ENCODE measurements at places on chromosomes 2 and 18. TPM values are rescaled to one million over a fixed set of nuclear protein-coding genes. Genes with fewer than 3 reads are reported as not detected.

DNA sequence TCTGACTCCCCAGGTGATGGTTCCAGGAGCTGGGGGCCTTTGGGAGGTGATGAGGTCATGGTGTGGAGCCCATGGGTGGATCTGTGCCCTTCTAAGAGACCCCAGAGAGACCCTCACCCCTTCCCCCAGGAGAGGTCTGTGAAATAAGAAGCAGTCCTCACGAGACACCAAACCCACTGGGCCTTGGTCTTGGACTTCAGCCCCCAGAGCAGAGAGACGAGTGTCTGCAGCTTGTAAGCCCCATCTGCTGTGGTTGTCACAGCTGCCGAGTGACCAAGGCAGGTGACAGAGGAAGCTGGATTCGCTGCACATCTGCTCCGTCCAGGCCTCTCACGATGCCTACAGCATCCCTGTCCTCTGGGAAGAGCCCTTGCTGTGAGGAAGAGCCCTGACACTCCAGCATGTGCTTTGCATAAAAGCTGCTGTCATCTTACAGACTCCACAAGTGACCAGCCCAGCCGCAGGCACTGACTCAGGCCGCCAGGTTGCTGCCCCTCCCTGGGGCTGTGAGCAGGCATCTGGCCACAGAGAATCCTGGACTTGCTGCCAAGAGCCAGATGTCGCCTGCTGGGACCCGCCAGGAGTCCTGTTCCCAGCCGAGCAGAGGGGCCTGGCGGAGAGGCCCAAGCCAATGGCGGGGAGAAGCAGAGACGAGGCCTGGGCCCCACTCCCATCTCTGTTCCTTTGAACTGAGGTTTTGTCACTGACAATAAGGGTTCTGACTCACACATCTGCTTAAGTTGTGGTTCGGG is 150.8 kb downstream of the PXDN start:
- no peak overlapping the region for H3K27ac ChIP-seq
- no peaks in the 10 kb centered on the region for H3K4me1 ChIP-seq
- H3K36me3 ChIP-seq: no peaks in the 10 kb centered on the region
- no peak overlapping the region for H3K4me3 ChIP-seq

DNA sequence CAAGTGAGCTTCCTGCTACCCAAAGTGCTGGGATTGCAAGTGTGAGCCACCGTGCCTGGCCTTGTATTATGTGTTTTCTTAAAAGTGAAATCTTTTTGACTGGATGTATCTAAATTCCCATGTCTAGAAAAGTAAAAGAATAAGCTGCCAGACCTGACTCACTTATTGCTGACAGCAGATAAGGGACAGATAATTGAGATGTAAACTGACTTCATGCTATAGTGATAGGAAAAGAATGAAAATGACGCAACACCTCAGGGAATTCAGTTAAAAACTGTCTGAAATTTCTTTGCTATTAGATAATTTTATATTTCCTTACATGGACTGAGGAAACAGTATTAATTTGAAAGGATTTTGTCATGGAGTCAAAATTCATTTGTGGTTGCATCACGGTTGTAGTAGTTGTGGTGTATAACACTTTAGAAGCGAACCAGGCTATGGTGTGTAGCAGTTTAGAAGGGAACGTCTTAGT is 19.4 kb downstream of the TTC27 start:
- no peaks in the 10 kb centered on the region for H3K4me1 ChIP-seq
- H3K4me3 ChIP-seq: no peak overlapping the region
- H3K27ac ChIP-seq: no peak overlapping the region
- peaks cover 22% of the 10 kb centered on the region for H3K36me3 ChIP-seq
- DNase-seq: no peak
- no peaks in the 10 kb centered on the region for H3K27me3 ChIP-seq

- no peak overlapping the region for H3K4me3 ChIP-seq
- no peaks in the 10 kb centered on the region for H3K4me1 ChIP-seq
- no peaks in the 10 kb centered on the region for H3K27me3 ChIP-seq
- no peak for DNase-seq
- H3K36me3 ChIP-seq: no peaks in the 10 kb centered on the region
- H3K27ac ChIP-seq: no peak overlapping the region
Observed at GRCh38 chr2:80167284-80167808, 137.2 kb downstream of the LRRTM1 start.

DNA sequence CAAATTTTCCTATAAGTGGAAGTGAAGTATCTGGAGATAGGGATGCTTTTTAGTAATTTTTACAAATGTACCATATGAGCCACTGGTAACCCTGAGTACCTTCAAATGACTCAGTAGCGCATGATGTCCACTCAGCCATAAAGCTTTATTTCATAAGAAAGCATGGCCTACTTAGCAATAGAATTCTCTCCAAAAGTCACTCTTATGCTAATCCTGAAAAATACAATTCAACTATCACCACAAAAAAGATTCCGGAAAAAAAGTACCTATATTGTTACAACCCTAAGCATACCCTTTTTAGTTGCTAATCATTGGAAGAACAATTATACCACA is 732.2 kb downstream of the SOCS6 start:
- no peak overlapping the region for H3K27ac ChIP-seq
- no peaks in the 10 kb centered on the region for H3K4me1 ChIP-seq
- DNase-seq: no peak
- H3K36me3 ChIP-seq: no peaks in the 10 kb centered on the region
- no peak overlapping the region for H3K4me3 ChIP-seq

Gene TFCP2L1
- total RNA-seq: 0.02 TPM

Gene LBX2
- not detected for total RNA-seq
